ENCODE measurements at places on chromosomes 7 and 10.

- DNase-seq, result no peak
Measured at GRCh38 chr10:31073996-31074721, 42.5 kb upstream of the ZNF438 start.

DNA sequence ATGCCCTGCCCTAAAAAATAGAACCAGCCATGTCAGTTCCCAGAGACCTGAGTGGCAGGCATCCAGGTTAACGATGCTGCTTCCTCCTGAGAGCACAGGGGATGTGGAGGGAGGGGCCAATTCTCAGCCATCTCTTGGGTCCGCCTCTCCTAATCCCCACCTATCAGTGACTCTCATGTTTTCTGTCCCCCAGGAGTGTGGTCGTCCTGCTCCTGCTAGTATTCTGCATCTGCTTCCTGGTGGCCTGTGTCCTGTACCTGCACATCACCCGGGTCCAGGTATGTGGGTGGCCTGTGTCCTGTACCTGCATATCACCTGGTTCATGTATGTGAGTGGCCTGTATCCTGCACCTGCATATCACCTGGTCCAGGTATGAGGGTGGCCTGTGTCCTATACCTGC, 105.3 kb downstream of the ADCY1 start:
- no peak for DNase-seq

DNA sequence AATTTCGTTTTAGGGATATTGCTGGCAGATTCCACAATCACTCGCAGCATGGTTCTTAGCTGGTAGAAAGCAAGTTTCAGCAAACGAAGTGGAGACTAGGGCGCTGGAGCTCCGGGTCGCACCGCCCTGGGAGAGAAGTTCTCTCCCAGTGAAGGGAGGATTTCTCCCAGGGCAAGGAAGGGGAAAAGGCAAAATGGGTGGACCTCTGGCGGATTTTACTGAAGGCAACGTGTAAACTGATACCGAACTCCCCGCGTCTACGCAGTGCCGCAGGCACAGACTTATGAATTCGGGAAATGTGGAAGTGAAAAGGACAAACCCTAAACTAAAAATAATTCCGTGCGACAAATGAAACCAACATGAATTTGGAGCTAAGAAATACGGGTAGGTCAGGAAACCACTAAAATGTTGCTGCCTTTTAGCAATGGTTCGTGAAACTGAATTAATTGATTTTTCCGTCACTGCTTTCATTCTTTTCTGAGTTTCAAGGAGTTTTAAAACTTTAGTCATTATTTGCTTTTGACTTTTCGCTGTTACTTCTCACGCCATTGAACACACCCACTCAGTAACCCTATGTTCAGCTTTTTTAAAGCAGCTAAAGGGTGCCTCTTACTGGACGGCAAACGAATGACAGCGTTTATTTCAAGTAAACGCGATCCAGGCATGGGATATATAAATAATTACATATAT, at the start of gene MYOF:
Gene MYOF, minus strand, starts transcription at position 190 of the 690 bp plus-strand sequence. Its CDS starts 140 bp downstream, at position 50.
- DNase-seq, result peak; percentile 42

- no peak for DNase-seq
Measured at GRCh38 chr7:142298627-142299026, 40.8 kb upstream of the PRSS58 start.

- no peak for DNase-seq
Measured at GRCh38 chr10:122269059-122269687, 1.9 kb upstream of the BTBD16 start.

- no peak for DNase-seq
Measured at GRCh38 chr10:73650537-73651331, 5.1 kb downstream of the SYNPO2L start.

DNA sequence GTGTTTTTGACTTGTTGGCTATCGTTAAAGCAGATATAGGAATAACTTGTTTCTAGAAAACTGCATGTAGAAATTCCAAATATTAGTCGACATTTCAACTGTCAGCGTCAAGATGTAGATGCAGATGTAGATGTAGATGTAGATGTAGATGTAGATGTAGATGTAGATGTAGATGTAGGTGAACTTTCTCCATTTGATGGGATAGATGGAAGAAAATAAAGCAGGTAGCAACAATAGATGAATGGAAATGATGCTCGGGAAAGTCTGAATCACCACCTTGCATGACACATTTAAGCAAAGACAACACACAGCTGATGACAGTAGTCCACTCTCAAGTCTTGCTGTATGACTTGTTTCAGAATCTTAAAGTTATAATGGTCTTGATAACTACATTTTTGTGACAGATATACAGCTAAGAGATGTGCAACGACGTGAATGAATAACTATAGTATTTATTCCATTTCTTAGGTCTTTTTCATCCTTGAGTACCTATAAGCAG, 53.5 kb downstream of the SND1 start:
- no peak for DNase-seq

DNA sequence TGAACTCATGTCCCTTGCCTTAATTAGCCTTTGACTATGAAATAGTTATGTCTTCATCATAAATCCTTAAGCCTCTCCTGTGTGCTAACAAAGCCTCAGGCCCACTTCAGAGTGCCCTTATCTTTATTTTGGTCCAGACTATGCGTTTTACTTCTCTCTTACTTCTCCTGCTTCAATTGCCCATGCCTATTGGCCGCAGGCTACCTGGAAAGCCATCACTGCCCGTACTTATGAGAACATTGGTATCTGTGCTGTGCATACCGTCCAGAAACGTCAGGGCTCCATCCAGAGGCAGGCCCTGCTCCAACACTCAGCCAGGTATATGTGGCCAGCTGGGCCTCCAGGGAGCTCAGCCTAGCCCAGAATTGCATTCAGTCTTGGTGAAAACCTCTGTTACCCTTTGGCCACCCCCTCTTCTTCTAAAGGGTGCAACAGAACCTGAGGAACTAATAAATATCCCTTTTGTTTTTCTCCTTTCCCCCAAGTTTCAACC, 212.4 kb upstream of the MTPN start:
- DNase-seq, result no peak

GRCh38 chr10:94747137-94747536, 15.3 kb upstream of the CYP2C19 start:
- DNase-seq, result no peak

- no peak for DNase-seq
Measured at GRCh38 chr10:122132331-122132755, 138.8 kb upstream of the BTBD16 start.

GRCh38 chr10:1978584-1978983, 241.3 kb upstream of the ADARB2 start:
- DNase-seq, result no peak

Data from stimulated activated CD4-positive, alpha-beta T cell treated with anti-CD3 and anti-CD28 coated beads, Interleukin-15, amount 100 ng/mL, for 48 hours (primary cell).